Ecto neural progenitor cell (in vitro differentiated cells): ENCODE measurements at places on chromosomes 1 and 21.

DNA sequence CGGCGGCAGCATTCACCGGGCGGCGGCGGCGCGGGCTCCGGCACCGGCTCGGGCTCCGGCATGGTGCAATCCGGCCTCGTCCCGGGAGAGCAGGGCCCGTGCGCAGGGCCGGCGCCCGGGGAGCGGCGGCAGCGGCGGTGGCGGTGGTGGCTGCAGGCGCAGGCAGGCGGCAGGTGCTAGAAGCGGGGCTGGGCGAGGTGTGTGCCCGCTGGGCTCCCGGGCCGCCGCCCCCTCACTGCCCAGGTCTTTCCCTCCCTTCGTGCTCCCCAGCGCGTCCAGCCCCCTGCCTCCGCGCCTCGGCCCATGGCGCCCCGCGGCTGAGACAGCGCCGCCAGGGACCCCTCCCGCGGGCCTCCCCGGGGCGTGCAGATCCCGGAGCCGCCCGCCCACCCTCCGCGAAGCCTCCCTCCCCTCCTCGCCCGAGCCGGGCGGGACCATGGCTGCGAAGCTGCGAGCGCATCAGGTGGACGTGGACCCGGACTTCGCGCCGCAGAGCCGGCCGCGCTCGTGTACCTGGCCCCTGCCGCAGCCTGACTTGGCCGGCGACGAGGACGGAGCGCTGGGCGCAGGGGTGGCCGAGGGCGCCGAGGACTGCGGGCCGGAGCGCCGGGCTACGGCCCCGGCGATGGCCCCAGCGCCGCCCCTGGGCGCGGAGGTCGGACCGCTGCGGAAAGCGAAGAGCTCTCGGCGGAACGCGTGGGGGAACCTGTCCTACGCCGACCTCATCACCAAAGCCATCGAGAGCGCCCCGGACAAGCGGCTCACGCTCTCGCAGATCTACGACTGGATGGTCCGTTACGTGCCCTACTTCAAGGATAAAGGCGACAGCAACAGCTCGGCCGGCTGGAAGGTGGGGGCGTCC is 492 bp downstream of the FOXO6 start:
- DNase-seq, result no peak

GRCh38 chr1:246617156-246617555 is 50.9 kb downstream of the CNST start:
- no peak for DNase-seq

GRCh38 chr1:166910396-166910994 is 34.4 kb upstream of the TADA1 start:
- peak; percentile 58 for DNase-seq

DNA sequence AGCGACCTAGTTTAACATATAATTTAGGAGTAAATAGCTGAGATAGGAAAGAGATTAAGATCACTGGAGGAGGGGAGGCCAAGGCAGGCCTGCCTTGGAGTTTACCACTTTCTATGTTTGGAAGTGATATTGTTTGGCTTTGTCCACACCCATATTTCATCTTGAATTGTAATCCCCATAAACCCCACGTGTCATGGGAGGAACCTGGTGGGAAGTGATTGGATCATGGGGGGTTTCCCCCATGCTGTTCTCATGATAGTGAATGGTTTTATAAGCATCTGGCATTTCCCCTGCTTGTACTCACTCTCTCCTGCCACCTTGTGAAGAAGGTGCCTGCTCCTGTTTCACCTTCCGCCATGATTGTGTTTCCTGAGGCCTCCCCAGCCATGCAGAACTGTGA is 58.3 kb upstream of the ARTN start:
- DNase-seq, result no peak

DNA sequence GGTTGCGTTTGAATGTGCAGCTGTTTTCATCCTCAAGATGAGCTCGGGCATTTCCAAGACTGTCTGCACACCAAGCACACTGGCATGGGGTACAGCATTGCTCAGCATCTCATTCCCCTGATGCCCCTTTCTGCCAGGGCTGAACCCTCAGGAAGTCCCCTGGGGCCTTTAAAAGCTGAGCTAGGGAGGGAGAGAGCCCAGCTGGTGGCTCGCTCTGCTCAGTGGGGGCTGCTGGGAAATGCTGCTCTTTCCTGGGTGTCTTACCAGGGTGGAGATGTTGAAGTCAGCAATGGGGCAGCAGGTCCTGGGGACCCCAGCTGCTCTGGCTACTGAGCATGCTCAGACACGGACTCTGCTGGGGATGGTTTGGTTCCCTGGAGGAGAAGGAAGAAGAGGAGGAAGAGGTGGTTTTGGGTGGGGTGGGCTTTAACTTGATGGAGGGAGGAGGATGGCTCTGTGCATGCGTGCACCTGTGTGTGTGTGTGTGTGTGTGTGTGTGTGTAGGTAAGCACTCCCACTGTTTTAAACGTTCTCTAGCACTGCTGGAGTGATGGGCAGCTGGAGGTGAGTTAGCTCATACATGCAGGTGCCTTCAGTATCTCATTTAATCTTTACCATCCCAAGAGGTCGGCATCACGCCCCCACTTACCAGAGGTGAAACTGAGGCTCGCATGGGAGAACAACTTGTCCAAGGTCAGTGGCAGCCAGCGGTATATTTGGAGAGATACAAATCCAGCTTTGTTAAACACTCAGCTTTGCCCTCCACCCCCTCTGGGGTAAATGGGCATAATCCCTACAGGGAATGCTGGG is 40.9 kb downstream of the ACTL8 start:
- DNase-seq, result no peak

GRCh38 chr21:42659416-42660117 is 6.1 kb downstream of the PDE9A start:
- no peak for DNase-seq

DNA sequence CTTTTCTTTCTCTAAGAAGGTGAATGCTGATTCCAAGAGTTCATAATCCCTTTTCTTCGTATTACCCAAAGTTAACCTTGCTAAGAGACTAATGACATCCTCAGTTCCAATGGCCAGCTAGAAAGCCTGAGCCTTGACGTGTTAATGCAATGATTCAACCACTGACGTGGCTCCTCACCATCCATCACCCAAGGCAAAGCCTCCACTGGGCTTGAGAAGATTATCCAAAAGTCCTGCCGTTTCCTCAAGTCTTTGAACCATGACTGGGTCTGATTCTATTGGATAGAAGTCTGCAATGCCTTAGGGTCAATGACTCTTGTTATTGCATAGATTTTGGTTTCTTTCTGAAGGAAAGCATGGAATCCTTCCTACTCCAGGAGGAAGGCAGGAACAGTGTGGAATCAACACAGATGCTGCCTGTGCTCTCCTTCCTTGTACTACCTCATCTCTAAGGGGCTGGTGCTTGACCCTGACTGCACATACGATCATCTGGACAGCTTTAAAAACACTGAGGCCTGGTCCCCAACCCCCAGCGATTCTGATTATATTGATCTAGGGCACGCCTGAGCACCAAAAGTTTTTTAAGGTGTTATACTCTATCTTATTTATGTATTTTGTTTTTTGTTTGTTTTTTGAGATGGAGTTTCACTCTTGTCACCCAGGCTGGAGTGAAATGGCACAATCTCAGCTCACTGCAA is 69.3 kb upstream of the ANGPTL1 start:
- DNase-seq, result peak; percentile 16

DNA sequence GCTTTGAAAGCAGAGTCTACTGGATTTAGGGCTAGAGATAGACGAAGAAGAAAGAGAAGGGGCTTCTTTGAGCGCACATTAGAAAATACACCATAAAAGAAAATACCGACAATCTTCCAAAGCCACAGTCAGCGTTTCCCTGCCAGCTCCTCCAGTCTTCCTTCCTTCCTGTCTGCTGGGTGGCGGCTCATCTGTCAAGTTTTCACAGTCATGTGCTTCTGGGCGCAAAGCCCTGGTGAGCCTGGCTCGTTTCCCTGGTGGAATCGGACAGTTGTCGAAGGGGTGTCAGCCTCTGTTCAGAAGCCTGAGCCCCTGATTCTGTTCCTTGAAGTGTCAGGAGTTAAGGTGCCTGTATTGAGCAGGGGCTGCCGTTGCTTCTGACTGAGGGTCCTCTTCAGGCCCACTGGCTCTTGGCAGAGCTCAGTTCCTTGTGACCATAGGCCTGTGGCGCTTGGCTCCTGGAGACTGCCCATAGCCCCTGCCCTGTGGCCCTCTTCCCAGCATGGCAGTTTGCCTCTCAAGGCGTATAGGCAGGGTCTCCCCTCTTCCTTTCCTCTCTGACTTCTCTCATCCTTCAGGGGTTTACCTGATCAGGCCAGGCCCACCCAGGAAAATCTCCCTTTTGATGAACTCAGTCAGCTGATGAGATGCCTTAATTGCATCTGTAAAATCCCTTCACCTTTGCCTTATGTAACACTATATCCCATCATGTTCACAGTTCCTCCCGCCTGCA is 58.6 kb downstream of the ADARB1 start:
- DNase-seq, result no peak

DNA sequence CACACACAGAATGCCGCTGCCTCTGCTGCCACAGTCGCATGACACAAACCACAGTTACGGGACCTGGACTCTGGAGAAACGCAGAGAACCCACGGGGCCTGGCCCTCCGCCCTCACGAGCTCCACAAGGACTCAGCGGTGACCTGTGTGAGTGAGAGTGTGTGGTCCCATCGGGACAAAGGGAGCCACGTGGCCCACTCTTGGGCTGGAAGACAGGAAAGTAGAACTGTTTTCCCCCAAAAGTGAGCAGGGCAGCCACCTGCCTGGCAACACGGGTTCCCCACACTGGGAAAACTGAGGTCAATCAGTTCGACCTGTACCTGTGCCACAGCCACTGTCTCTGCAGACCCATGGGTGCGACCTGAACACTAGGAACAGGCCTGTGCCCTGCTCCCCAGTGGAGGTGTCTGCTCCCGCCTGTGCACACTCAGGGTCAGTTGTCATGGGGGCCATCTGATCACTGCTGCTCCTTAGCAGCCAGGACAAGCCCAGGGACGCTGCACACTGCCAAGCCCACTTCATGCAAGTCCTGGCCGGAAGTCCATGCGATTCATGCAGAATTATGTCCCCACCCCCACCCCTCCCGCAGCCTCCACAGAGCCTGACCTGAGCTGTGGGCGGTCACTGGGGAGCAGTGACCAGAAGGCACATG is 54.4 kb upstream of the ADARB1 start:
- no peak for DNase-seq

DNA sequence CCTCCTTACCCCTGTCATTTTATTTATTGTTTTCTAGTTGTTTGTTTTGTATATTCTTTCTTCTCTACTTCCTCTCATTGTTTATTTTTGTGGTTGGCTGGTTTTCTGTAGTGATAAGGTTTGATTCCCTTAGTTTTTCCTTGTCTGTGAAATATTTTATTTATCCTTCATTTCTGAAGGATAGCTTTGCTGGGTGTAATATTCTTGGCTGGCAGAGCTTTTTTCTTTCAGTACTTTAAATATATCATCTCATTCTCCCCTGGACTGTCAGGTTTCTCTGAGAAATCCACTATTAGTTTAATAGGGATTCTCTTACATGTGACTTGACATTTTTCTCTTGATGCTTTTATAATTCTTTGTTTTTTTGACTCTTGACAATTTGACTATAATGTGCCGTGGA is 18.8 kb upstream of the TIPRL start:
- no peak for DNase-seq

DNA sequence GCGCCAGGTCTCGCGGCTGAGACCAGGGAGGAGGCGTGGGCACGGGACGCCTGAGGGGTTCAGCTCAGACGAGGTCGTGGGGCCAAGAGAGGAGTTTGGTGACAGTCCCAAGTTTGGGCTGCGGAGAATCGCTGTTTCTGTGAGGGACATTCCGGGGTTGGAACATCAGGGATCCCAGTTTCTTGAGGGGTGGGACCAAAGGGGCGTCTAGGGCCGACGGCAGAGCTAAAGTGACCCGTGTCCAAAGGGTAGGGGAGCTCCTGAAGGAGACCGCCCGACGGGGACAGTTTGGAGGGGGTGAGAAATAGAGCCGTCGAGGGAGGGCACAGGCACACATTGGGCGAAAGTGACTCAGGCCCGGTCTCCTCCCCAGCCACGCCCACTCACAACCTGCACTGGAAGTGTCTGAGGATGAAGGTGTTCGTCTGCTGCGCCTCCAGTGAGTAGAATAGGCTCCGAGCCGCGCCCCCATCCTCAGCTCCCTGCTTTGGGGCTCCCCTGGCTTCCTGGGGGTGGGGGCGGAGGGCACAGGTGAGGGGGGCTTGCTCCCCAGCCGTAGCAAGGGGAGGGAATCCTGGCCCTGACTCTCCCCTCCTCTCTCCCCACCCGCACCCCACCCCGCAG is 7.0 kb downstream of the EFNA3 start:
- DNase-seq, result no peak
